Stimulated activated CD4-positive, alpha-beta T cell treated with anti-CD3 and anti-CD28 coated beads, Interleukin-15, amount 100 ng/mL, for 1 hour (primary cell): ENCODE measurements at places on chromosomes 6 and 20.

DNA sequence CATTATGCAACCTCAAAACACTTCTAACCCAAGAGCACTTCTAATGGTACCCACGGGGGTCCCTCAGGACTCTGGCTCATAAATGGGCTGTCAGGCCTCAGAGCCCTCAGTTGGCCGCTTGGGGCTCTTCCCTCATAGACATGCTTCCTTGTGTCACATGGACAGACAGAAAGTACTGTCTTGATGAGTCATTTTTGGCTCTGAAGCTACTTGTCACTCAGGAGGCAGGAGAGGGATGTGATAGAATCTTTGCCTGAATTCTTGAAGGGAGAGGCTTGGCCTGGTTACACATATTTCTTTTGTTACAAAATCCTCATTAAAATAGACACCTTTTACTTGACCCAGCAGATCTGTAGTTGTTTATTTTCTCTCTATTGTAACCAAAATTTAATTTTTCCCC is 15.1 kb upstream of the EDN1 start:
- no peak for DNase-seq

DNA sequence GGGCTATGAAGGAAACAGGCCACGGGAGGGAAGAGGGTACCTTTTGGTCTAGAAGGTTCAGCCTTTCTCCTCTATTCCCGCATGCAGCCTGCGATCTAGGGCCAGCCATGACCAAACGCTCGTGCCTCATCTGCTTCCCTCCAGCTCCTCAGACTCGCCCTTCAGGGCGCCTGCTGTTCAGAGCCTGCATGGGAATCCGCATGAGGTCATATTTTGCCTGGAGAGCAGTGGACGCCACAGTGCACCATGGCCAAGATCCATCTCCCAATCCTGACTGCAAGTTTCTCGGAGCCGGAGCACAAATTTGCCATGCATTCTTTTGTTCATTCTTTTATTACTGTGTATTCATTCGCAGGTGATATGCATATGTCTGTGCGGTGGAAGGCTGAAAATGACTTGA is 608.1 kb downstream of the QKI start:
- no peak for DNase-seq

GRCh38 chr6:69129046-69129445 is 494.0 kb downstream of the ADGRB3 start:
- DNase-seq: no peak

DNA sequence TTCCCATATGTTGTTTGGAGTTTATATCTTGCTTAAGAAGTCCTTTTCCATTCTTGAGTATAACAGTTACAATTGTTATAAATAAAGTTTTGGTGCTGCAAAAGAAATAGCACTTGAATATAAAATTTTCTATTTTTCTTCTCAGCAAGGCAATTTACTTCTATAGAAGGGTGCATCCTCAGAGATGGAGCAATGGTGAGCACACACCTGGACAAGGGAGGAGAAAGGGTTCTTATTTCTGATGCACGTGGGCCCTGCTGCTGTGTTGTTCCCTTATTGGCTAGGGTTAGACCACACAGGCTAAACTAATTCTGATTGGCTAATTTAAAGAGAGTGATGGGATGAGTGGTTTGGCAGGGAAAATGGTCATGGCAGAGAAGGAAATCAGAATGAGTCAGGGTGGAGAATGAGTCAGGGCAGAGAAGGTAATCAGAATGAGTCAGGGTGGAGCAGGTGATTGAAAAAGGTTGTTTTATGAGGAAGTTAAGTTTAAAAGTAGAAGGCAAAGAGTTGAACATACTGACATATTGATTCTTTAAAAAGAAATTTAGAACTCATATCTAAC is 38.0 kb downstream of the CST8 start:
- DNase-seq: no peak

DNA sequence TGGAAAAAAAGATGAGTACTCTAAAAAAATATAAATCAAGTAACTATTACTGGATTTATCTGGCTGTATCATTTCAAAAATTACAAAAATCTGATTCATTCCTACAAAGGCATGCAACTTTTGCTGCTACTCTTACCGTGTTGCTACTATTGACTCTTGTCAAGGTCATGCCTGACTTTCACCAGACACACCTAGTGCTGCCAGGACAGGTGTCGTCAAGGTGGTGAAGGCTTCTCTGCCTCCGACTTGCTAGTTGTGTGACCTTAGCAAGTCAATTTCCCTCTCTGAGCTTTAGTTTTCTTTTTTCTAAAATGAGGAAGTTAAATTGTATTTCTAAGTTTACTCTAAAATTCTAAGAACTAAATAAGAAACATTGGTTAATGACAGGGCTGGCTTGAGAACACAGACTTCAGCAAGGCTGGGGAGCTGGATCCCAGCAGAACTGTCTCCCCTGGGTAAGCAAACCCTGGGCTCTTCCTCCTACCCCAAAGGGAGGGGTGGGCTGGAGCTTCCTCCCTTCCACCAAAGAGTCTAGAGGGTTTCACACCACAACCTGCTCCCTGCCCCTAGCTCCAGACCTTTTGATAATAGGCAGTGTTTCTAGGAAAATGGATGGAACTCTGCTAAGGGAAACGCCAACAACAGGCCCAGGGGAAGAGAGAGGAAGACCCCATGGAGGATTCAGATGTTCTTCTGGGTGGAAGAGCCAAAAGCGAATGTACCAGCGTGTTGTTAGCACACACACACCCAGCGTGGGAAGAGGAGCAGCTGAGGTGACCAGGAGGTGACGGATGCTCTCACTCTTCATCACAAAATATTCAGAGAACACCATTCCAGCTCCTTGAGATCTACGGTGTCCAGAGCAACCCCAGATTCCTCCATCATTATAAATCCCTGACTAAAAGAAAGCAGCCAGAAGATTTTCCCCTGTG is 47.9 kb upstream of the CITED2 start:
- DNase-seq: no peak

- DNase-seq: no peak
Observed at GRCh38 chr6:135318738-135319469, 137.8 kb downstream of the MYB start.

DNA sequence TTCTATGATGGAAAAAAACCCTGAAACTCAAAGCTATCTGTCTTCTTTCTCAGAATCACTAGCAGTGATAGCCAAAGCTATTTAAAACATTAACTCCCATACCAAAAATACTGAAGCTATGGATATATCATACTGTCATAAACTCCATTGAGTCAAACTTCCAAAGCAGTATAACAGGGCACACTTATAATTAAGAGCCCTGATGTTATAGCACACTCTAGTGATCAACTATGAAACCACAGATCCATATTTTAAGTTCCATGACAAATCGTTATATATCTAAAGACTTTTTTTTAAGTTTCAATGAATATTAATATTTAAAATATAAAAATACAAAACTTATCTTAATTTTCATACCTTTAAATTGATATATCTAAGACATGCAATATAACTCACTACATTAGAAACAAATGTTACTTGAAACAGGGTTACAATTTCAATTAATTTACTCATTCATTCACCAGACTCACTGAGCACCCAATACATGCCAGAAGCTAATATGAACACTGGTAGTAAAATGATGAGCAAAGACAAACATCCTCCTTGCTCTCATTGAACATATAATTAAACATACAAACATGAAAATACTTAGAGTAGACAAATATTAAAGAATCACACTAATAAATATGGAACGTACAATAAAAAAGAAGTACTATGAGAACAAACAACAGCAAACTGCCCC is 69.3 kb downstream of the IBTK start:
- no peak for DNase-seq

- no peak for DNase-seq
Observed at GRCh38 chr6:119800526-119800925, 451.0 kb upstream of the MAN1A1 start.

DNA sequence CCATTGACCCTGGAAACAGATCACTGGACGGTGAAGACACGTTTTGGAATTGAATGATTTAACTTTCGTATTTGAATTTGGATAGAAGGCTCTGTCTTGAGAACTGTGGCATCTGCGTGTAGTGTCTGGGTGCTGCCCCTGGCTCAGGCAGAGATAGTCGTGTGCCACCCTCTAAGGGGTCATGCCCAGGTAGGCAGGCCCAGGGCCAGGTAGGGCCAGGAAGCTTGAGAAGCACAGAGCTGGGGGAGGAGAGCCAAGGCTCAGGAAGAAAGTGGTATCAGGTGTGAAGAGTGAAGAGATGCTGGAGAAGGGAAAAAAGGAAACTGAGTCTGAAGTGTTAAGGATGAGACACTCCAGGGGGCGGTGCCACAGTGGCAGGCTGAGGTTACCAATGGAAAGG is 75.5 kb downstream of the IYD start:
- DNase-seq: no peak

DNA sequence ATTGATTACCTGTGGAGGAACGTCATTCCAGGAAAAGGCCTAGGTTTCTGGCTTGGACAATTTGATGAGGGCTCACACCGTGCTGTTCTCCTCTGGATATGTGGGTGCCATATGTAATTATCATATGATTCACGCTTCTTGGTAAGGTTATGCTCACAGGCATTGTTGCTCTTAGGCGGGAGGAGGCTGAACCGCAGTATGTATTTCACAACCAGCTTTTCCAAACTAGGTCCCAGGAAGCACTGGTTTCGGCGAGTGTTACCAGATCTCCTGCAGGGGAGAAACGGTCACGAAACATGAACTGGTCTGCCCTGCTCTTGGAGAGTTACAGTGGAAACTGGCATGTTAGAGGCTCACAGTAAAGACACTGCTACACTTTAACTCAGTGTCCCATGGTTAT is 793 bp upstream of the FAM50B start:
- DNase-seq: no peak

DNA sequence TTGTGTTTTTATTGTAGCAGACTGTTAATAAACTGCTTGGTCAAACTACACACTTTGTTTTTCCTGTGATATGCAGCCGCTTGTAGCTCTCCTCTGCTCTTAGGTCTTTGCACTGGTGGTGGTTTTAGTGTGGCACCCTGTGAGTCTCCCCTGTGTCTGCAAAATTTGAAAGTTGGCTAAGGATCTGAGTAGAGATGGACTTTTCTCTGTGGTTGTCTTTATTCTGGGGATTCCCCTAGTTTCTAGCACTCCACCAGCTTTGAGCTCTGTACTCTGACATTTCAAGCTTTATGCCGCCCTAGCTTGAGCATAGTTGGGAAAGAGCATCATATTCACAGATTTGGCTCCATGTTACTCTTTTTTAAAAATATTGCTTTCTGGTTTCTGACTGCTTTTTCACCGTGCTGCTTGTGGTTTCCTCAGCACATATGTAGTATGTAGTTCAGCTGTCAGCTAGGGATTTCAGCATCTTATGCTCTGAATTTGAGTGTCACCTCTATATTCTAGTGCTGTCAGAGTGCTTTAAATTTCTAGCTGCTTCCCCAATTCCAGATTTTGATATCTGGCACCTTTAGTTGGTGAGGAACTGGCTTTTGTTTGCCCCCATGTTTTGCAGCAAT is 25.4 kb downstream of the CDYL start:
- no peak for DNase-seq

DNA sequence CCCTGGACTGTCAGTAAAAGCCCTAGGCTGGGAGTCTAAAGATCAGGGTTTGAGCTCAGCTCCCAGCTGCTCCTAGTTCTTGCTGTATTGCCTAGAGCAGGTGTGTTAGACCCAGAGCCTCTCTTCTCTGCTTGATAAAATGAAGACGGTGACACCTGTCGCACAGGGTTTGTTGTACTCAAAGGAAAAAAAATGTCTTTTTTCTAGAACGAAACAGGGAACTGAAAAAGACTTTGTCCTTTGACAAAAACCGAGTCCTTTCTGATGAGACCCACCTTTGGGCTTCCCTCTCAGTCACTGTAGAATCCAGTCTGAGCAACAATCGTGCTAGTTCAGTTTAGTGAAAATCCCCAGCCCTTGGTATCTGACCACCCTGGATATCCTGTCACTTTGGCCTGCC is 102.1 kb upstream of the LAMP5 start:
- DNase-seq: no peak

- no peak for DNase-seq
Observed at GRCh38 chr6:3202999-3203696, 24.3 kb downstream of the TUBB2B start.

DNA sequence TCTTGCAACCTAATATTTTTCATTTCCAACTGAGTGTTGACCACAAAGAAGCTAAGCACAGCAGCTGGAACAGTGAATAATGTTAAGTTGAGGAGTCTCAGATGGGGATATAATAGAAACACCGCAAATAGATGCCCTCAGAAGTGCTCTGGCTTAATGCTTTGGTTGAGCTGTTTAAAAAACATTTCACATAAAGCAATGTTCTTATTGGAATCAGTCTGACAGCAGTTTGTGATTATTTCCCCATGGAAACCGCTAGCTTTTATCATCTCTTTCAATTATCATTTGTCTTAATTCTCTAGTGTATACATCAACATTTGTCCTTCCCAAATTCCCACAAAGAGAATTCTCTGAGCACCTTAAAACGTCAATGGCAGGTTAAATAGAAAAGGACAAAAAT is 30.8 kb downstream of the METTL24 start:
- DNase-seq: no peak
